NCI-H1694 (cell line): ENCODE measurements at places on chromosomes 4 and X.

- DNase-seq: no peak
These were observed 47.2 kb upstream of the RPS6KA3 start for GRCh38 chrX:20313899-20314298.

GRCh38 chr4:139663561-139664138, 2.0 kb upstream of the MGST2 start:
- no peak for DNase-seq

GRCh38 chr4:111837761-111838160, 307.5 kb upstream of the FAM241A start:
- no peak for DNase-seq

DNA sequence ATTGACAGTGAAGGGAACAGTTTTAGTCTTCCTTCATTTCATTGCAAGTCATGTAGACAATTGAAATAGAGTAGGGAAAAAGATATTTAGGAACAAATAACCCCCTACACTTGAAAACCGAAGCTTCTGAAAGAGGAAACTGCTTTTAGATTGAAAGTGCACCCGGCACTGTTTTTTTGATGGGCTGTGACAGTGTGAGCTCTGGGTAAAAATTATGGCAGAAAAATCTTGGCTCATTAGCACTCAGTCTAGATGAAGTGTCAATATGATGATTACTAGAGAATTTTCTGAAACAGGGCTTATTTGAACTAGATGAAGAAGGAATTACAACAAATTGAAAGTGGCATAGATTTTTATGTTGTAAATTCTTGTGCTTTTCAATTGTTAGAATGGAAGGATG, 1132.4 kb downstream of the RAPGEF2 start:
- DNase-seq: no peak

DNA sequence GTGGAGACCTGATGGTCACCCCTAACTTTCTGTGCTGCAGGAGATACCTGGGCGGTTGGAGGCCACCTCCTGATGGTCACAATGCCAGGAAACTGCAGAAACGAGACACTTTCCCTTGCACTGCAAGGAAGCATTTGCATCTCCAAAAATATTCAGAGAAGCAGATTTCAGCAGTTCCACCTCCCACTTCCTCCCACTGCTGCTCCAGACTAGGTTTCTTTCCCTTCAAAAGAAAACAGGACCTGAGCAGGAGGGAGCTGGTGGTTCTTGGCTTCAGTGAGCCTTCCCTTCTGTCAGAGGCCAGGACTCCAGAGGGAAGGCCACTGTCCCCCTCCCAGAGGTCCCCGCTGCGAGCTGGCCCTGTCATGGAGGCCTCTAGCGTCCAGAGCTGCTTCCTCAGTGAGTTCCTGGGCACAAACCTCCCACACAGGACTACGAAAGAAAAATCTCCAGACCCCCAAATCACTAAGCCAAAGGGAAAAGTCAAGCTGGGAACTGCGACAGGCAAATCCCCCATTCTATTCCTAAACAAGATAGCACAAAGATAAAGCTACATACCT, 35.9 kb downstream of the GPM6B start:
- DNase-seq: no peak

GRCh38 chr4:86451560-86452330, 91.9 kb upstream of the MAPK10 start:
- DNase-seq: no peak

- DNase-seq: no peak
These were observed 99.6 kb downstream of the IQCM start for GRCh38 chr4:149715822-149716585.

DNA sequence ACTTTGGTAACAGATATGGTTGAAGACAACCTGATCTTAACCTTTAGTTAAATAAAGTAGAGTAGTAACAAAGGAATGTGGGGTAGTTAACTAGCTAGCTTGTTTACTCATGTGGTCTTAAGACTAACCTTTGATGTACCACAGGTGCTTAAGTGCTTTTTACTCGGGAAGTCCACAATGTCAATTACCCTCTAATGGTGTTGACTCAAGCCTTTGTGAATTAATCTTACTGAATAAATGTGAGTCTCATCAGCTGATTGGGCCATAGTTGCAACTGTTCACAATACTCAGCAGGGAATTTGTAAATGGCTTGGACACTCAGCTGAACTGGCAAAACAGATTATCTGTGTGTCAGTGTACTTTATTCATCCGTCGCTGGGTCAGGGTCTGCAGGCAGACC, 119.0 kb upstream of the UGT8 start:
- no peak for DNase-seq

GRCh38 chr4:1871471-1872021, 353 bp downstream of the NSD2 start:
- no peak for DNase-seq

GRCh38 chr4:182192511-182193181, 50.6 kb upstream of the TENM3 start:
- no peak for DNase-seq

DNA sequence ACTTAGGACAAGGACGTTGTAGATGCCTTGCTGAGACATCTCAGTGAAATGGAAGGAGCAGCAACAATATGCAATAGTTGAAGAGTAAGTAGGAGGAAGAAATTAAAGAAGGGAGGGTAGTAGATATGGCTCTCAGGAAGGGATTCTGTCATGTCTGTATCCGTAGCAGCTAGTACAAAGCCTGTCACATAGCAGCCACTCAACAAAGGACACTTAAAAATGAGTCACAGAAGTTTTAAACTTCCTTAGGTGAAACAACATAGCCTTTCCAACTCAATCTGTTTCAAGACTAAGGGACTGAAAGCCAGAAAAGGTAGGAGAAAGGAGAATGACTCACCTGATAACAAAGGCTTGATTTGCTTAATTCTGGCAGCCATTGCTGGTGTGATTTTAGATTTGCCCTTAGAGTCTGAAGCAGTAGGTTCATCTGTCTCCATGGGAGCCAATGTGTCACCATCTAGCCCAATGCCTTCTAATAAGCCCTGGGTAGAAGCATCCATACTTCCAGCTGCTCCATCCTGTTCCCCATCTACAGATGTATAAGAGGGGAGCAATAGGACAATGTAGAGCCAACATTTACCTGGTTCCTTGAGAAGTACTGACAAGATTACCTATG, 86.6 kb downstream of the HUWE1 start:
- DNase-seq: no peak
